ENCODE measurements at places on chromosomes 13 and 19. TPM values are rescaled to one million over a fixed set of nuclear protein-coding genes. Genes with fewer than 3 reads are reported as not detected.

Gene ZNF524
- 3.9 TPM for total RNA-seq

Gene SKA3
- total RNA-seq = 2.2 TPM

Gene TUBB4A
- total RNA-seq = 32.4 TPM

Gene ZNF836
- total RNA-seq = 15.8 TPM

Gene POU2F2
- 15.2 TPM for total RNA-seq

All from motor neuron (in vitro differentiated cells).